ENCODE measurements at places on chromosomes 7 and 10. TPM values are rescaled to one million over a fixed set of nuclear protein-coding genes. Genes with fewer than 3 reads are reported as not detected.

DNA sequence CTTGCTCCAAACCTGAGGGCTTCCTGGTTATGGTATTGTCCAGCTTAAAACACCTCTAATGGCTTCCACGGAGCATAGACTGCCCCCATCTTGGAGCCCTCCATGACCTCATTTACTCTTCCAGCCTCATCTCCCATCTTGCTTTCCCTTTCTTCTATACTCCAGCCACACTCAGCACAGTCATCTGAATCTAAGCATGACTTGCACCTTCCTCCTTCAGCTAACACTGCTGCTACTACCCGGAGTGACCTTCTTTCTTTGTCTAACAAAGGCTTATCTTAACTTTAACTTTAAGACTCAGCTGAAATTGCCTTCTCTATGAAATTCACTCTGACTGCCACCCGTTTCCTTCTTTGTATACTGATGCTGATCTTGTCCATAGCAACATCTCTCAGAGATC lies 135.1 kb downstream of the FAM107B start:
- DNase-seq = no peak

DNA sequence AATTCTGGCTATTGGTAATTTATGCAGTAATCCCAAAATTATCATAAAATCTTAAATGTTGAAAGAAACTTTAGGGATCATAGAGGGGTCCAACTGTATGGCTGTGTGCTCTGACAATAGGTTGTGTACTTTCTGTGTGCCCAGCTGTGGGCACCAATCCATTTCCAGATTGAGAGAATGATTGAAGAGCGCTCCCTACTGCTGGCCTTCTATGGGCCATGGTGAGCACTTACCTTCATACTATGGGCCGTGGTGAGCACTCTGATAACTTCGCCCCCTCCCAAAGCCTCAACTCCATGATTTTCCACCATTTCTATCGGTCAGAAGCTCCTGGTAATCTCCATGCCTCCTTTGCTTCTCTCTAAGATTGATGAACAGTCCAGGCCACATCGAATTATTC lies 118.6 kb downstream of the STRA8 start:
- DNase-seq = no peak

GRCh38 chr7:21113609-21114415 lies 314.1 kb upstream of the SP4 start:
- DNase-seq = no peak

- DNase-seq = no peak
Measured at GRCh38 chr10:12198156-12198555, 2.2 kb downstream of the CDC123 start.

DNA sequence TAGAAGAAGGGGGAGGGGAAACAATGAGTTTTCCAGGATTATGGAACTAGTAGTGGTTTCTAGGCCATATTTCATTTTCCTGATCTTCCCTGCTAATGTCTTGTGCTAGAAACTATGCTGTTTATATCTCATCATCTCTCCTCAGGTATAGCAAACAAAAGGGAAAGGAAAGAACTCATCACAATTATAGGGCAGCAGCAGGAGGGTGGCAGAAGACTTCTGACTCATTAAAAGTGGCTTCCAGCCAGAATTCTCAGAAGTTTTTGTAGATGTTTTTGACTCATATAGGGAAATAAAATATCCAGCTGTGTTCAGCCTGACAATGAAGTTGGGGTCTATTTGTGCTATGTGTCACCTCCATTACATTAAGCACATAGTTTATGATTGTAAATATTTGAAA lies 6.5 kb downstream of the AHR start:
- DNase-seq = no peak

DNA sequence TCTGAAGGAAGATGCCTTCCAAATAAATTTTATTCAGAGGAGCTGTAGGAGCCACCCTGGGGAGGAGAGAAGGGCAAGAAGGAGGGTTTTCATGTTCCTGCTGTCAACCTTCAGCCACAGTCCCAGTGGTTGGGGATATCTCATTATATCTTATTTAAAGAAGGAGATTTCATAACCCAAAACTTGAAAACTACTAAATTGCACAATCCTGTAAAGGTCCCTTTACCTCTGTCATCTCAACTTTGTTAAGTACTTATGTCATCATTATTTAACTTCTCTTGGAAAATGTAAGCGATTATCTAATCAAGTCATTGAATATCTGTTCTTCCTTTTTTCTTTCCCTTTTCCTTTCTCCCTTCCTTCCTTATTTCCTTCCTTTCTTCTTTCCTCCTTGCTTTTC lies 794.5 kb upstream of the IGFBP3 start:
- no peak for DNase-seq

DNA sequence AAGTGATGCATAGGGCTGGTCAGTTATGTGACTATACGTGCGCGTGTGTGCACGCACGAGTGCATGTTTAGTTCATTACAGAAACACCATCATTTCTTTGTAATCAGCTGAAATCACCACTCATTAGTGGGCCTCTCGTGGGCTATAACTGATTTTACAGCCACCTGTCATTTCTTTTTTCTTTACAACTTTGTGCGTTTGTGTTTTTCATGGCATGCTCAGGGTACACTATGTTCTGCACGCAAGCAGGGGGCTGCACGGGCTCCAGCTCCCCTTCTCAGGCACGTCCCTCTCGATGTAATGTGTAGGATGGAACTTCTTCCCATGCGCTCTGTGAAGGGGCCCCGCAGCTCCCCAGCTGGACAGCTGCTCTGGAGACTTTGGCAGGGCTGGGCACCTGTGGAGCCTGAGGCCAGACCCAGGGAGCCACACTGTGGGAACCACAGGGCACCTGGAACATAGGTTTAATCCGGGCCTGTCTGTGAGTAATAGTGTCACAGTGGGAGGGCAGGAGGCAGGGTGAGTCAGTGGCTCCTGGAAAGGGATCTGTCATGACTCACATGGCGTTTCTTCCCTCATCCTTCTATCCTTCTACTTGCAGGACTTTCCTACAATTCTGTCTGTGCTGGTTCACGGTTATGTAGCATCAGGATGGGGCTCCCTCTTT lies 4.9 kb downstream of the GCK start:
- peak; percentile 93 for DNase-seq

GRCh38 chr10:55203319-55203718 lies 402.3 kb upstream of the PCDH15 start:
- no peak for DNase-seq

GRCh38 chr10:68954904-68955303 lies 1.1 kb upstream of the DDX21 start:
- DNase-seq = no peak

GRCh38 chr10:11034762-11035161 lies 17.1 kb downstream of the CELF2 start:
- no peak for DNase-seq

DNA sequence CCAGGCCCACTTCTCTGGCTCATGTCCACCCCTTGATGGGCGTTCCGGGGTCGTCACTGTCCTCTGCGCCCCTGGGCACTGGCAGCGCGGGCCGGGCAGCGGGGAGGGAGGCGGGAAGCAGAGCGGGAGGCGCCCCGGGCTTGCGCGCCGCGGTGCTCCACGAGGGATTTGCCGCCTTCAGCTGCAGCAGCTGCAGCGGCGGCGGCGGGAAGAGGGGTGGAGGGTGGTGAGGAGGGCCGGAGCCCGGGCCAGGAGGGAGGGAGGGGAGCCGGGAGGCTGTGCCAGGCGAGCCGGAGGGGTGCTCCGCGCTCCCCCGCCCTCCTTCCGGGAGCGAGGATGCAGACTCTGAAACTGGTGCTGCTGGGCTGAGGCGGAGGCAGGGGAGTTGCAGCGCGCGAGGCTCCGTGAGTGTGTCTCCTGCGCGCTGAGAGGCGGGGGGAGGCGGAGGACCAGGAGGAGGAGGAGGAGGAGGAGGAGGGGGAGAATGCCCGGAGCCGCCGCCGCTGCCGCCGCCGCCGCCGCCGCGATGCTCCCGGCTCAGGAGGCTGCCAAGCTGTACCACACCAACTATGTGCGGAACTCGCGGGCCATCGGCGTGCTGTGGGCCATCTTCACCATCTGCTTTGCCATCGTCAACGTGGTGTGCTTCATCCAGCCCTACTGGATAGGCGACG lies at the start of gene LHFPL3:
TSS of gene LHFPL3 (plus strand) at position 308 of the 674 bp plus-strand sequence.
- peak; percentile 39 for DNase-seq

GRCh38 chr7:135335628-135336139 lies 102.0 kb downstream of the STRA8 start:
- DNase-seq = peak; percentile 81

GRCh38 chr10:70699659-70700174 lies 27.4 kb downstream of the ADAMTS14 start:
- peak; percentile 63 for DNase-seq

- DNase-seq = peak; percentile 65
Measured at GRCh38 chr7:23298141-23298881, 828 bp upstream of the MALSU1 start.

GRCh38 chr7:90797596-90797995 lies 201.5 kb downstream of the CDK14 start:
- DNase-seq = no peak

DNA sequence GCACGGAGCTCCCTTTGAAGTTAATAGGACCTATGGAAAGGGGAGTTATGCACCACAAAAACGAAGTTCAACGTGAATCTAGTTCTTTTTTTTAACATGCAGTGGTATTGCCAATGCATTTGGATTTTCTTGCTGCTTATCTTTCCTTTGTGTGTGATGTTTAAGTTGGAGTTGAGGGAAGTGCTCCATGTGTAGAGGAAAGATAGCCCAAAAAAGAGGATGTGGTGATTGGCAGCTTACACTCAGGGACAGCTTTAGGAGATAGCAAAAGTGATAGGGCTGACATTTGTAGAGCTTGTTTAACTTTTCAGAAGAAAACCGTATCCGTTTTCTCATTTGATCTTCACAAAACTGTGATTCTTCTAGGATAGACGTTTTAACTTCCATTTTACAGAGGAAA lies 101.3 kb downstream of the MDFIC start:
- no peak for DNase-seq

DNA sequence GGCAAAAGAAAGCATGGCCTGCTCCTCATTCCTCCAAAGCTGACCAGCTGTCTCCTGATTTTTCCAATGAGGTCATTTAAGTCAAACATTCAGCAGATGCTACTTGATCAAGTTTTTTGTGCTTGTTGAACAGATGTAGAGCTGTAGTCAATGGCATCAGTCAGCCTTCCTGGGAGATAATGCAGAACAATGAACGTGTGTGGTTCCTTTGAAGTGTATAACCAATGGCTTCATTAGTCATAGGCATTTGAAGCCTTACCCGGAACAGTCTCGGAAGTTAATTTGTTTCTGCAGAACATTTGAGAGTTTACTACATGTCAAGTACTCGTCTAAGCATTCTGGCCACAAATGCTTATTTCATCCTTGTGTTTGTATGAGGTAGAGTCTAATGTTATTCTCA lies 227.1 kb downstream of the ADRA2A start:
- no peak for DNase-seq

- DNase-seq = no peak
Measured at GRCh38 chr7:116978006-116978405, 24.7 kb downstream of the ST7 start.

DNA sequence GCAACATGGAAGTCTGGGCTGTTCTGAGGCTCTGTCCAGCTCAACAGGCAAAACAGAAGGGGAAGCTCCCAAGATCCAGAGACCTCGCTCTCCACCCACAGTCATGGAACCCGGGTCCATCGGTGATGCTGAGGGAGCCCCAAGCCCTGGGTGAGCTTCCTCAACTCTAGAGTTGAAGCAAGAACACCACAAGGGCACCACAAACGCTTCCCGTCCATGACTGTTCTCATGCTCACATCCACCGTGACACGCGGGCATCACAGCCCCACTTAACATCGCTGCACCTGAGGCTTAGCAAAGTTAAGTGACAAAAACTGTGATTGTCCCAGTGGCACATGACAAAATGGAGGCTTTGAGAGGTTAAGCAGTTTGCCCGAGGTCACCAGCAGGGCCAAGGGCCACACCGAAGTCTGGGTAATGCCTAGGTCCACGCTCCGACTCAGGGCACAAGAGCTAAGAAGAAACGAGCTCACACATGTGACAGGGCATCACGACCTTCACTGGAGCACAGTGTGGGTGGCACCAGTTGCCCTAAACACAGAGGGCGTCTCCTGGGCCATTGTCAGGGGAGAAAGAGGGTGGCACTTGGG lies 110.6 kb downstream of the OAT start:
- peak; percentile 44 for DNase-seq

DNA sequence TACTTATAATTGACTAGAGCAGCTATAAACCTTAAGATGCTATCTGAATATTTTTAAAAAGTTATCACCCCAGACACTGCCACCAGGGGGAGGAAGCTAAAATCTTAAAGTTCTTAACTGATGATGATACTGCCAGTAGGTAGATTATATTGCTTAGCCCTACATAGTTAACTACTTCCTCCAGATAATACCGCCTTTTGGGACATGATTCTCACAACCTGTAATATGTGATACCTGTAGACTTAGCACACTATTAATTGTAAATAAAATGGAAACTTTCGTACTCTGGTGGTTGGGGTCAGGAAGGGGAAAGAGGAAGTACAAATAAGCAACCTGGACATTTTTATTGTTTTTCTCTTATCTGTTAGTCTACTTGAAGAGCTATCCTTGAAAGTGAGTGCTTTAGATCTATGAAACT lies 268.9 kb downstream of the ADK start:
- DNase-seq = peak; percentile 71

GRCh38 chr10:125113691-125114371 lies 46.5 kb downstream of the CTBP2 start:
- peak; percentile 95 for DNase-seq

- DNase-seq = peak; percentile 56
Measured at GRCh38 chr10:124242791-124243190, 149.4 kb upstream of the CHST15 start.

DNA sequence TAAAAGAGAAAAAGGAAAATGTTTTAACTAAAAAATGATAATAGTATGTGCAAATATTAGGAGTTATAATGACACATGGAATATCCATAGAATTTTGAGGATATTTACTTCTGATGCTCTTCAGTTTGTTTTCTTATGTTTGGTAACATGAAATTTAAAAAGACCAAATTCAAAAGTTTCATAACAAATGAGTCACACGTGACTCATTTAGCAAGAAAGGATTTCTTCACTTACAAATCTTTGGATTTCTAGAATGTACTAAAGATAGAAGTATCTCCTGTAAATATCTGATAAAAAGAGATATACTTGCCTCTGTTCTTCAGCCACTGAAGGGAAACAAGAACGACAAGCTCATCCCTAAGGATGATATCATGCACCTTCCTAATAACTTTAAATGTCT lies 774.5 kb upstream of the LRRTM3 start:
- DNase-seq = no peak

Gene CRYGN
- total RNA-seq = 0.59 TPM

Gene MEIG1
- total RNA-seq = 1.2 TPM

Gene ACHE
- under 0.01 TPM for total RNA-seq

Gene ACTL6B
- total RNA-seq = not detected

Gene INMT
- total RNA-seq = 1.5 TPM
